BJ (cell line): ENCODE measurements at places on chromosomes 7 and 10. TPM values are rescaled to one million over a fixed set of nuclear protein-coding genes. Genes with fewer than 3 reads are reported as not detected.
A peak's percentile ranks its signal among the peaks of the same experiment; 100 is the strongest.

GRCh38 chr7:143882604-143883078 is 19.3 kb downstream of the TCAF1 start:
- no peak for DNase-seq

DNA sequence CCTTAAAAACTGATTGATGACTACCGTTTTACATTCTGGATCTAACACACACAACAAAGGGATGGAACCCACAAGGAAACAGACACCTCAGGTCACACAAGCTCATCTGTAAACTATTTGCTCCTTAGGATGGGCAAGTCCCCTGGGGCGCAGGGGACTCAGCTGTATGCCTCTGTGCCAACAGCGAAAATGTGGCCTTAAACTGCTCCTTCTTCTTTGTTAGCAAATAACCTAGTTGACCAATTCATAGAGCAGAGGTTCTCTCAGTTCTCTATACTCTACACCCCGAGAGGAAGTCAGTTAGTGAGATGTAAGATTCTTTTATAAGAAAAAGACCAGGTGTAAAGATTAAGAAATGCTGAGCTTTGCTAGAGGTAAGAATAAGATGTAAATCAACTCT is 181.9 kb upstream of the PRSS58 start:
- no peak for DNase-seq

- DNase-seq, result no peak
These were observed 40.3 kb downstream of the FAM53B start for GRCh38 chr10:124703778-124704427.

- DNase-seq, result no peak
These were observed 258.6 kb downstream of the PAXIP1 start for GRCh38 chr7:154744256-154744860.

DNA sequence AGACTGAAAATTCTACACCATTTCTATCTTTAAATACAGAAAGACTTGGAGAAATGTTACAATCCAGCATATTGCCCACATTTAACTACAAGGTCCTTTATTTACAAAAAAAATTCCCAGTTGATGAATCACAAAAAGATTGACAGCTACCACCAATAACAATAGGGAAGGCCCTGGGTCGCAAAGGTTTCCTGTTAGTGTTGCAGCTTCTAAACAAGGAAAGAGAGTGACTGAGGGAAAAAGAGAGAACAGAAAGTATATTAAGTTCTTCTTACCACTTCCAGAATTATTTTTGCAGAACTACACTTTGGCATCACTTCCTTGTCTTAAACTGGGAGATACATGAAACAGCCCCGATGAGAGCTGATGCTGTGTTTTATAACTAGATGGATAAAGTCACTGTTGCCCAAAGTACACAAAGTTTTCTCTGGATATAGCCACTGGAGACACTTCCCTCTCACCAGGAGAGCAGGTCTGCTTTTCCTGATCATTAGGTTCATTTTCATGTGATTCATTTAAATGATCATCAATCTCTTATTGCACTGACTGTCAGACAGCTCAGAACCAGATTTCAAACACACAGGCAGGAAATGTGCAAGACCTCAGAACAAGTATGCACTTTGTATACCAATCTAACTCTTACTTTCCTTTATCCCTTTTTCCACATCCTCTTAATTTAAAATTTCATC is 57.0 kb downstream of the SHTN1 start:
- no peak for DNase-seq

DNA sequence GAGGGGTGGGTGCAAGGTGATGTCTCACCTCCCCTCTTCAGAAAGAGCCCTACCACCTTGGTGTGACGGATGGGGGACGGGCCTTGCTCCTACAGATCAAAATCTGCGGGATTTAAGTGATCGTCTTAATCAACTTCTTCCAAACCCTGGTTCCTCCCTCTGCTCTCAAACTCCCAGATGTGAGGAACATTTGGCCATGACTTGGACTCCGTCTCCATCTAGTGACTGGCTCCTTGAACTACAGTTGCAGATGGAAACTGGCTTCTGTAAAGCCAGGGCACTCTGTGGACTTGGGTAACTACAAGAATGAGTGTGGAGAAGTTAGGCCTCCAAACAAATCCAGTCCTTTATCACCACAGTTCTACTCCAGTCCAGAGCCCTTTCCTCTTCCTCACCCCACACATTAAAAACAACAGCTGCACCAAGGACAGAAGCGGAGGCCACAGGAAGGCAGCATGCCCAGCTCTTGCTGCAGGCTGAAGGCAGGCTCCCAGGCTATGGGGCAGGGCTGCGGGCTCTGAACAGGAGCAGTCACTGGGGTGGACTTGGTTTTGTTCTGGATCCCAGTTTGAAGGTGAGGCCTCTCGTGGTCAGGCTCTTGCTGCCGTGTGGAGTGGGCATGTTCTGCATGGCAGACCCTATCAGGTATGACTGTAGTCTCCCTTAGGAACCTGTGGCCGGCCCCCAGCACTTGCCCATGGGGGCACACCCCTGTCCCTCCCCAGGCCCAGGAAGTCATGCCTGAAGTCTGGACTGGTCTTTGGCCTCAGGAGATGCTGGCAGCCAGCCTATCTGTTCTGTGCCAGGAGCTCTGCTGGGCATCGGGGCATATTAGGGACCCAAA is 79.4 kb downstream of the VWC2 start:
- DNase-seq, result no peak

- DNase-seq, result no peak
These were observed 57.4 kb downstream of the CHST15 start for GRCh38 chr10:124035928-124036558.

- no peak for DNase-seq
These were observed 68.1 kb upstream of the ADGRA1 start for GRCh38 chr10:133019651-133020050.

DNA sequence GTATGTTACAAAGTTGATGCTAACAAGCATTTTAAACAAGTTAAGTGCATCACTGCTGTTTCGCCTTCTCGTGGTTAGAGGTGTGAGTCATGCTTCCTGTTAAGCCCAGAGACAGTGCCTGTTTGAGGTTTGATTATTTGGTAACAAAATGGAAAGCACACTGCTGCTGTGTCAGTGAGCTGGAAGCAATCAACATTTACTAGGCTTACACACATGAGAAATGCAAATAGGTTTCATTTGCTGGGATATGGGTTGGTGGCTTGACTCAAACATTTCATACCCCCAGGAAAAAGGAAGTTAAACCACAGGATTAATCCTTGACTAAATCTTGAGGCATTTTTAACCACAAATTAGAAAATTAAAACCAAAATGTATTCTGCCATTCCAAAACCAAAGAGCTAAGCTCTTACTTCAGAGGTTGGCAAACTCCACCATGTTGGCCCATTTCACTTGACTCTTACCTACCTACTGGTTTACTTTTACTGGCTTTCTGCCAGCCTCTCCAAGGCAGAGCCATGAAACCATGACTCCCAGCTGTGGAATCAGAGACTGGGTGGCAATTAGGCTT is 139.2 kb downstream of the ETV1 start:
- DNase-seq, result peak; percentile 95

DNA sequence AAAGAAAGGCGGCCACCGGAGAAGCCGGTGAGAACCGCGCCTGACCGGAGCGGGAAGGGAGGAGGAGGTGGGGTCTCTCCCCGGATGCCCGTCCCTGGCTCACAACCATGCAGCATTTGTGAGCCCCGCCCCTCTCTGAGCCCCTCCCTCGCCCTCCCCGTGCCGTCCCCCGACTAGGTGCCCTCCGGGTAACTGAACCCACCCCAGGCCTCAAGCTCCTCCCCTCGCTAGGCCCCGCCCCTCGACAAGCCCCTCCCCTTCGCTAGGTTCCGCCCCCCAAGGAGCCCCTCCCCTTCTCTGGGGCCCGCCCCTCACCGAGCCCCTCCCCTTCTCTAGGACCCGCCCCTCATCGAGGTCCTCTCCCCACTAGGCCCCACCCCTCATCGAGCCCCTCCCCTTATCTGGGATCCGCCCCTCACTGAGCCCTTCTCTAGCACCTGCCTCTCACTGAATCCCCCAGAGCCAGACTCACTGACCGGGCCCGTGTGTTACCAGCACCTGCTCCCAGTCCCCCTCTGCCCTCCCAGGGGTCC is 42.2 kb upstream of the HSPB1 start:
- no peak for DNase-seq

DNA sequence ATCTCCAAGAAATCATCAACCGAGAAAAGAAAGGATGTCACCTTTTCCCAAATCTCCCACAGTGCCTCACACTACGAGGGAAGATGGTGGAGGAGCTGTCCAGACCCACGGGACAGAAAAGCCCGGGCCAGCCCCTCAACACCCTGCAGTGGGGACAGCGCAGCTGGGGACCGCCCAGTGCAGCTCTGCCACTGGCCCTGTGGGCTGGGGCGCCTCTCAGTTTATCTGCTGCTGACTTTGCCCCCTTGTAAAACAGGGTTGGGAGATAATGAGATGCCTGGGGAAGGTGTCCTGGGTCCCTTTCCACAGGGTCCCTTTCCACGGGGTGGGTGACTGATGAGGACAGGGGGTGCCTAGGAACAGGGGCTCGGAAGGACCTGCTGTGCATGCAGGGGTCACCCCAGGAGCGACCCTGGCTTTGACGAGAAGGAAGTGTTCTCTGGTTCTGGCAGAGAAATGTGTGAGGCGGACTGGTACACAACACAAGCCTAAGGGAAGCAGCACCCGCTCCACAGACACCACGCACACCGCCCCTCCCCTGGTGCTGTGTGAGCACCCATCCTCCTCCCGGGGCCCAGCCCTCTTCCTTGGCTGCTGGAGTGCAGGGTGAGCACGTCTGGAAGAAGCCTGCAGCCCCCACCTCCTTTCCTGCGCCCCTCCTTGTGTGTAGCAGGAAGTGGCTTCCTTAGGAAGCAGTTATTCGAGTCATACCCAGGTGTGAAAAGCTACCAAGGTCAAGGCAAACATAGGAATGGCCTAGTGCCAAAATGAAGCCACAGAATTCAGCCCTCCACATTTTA is 339.9 kb downstream of the DNAJB6 start:
- no peak for DNase-seq

DNA sequence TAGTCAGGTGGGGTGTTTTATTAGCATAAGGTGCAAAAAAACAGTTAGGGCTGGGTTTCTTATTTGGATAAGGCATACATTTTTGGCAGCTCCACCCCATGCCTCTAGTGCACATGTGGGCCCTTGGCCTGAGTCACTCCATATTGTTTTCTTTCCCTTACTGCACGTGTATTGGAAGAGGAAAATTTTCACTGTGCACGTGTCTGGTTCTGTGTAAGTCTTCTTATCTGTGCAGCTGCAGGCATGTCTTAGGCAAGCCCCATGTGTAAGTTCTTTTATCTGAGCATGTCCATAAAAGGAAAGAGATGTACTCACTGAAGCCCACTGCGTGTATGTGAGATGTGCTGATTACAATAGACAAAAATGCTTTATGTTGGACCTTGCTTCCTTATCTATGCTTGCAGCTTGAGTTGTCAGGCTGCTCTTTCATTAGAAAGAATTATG is 540.3 kb upstream of the IGFBP3 start:
- no peak for DNase-seq

DNA sequence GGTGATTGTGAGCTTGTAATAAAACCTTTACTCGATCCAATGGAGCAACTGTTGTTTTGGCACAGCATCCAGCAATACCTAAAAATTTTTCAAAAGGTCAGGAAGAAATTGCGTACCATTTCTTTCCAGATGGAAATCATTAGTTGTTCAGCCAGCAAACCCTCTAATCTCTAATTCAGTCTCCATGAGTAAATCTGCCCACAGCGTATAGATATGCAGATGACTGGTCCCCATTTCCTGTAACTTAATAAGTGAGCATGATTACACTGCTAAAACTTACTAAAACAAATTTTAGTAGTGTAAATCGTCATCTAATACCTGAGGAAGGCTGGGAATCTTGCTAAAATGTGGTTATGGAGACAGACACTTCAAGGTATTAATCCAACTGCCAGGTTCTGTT is 10.6 kb downstream of the SLC25A16 start:
- DNase-seq, result peak; percentile 28

GRCh38 chr7:141055146-141055545 is 18.7 kb upstream of the TMEM178B start:
- no peak for DNase-seq

GRCh38 chr7:37344886-37345579 is 103.6 kb downstream of the ELMO1 start:
- DNase-seq, result no peak

GRCh38 chr10:10829576-10829975 is 188.1 kb upstream of the CELF2 start:
- DNase-seq, result no peak

DNA sequence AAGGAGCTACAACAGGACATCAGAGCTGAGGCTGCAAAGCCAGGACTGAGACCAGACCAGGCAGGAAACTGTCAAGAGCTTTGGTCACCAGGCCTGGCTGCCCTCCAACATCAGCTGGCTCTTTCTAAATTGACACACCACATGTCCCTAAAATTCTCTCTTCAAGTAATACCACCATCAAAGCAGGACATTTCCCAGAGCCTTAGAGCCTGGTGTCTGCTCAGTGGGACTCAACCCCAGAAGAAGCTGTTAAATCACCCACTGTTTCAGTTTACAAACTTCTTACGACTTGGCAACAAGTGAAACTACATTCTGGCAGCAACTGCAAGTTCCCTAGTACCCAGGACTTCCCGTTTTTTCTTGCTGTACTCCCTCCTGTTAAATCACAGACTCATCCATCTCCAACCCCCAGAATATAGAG is 3.8 kb upstream of the IL6 start:
- DNase-seq, result no peak

DNA sequence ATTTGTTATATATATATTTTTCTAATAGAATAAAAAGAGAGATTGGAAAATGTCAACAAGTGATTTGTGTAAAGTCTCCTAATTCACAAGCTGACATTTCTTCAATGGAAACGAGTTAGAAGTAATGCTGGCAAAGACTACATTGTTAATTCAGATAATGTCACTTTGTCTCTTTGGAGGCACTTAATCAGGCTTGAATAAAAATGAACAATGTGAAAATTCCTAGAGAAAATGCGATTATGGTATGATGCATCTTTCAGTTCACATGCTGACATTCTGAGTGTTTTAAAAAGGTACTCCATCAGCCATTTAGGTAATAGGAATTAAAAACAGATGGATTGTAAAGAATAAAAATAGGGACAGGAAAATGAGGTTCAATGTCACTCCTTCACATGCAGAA is 100.1 kb downstream of the SLC13A1 start:
- no peak for DNase-seq

DNA sequence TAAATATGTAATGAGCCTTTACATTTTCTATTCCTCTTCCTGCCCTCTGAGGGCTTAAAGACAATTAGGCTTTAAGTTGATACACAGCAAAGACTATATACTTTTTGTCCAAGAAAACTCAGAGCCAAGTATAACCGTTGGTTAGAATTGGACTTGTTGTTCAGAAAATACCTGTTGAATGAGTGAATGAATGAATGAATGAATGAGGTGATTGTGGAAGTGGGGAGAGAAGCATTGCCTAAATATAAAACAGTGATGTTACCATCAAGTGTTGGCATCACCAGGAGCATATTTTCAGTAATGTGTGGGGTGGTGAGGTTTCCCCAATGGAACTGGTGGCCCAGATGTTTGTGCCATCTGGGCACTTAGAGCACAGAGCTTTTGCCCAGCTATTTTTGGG is 106.9 kb downstream of the AOAH start:
- DNase-seq, result no peak

XRCC2 gene
- 0.97 and 1.6 TPM in 2 replicates for polyA plus RNA-seq

CALHM3 gene
- polyA plus RNA-seq, result 0.09 TPM in 1 of 2 replicates, not detected in the other

DDX56 gene
- 56.8 and 77.3 TPM in 2 replicates for polyA plus RNA-seq

PDCD4 gene
- polyA plus RNA-seq, result 22.0 and 41.9 TPM in 2 replicates

FFAR4 gene
- polyA plus RNA-seq, result not detected in 2 replicates

SFRP5 gene
- not detected in 2 replicates for polyA plus RNA-seq
